ENCODE measurements at places on chromosomes 5 and 9.

GRCh38 chr9:128323212-128323730 lies 632 bp downstream of the COQ4 start:
- peak; percentile 61 for DNase-seq

- DNase-seq: no peak
These were observed 266.7 kb downstream of the NSG2 start for GRCh38 chr5:174312270-174312617.

- DNase-seq: no peak
These were observed 72.6 kb downstream of the ENTREP1 start for GRCh38 chr9:69397384-69398214.

GRCh38 chr9:126965541-126966428 lies 51.2 kb downstream of the RALGPS1 start:
- DNase-seq: peak; percentile 69

GRCh38 chr9:126379661-126380360 lies 53.2 kb downstream of the MVB12B start:
- DNase-seq: peak; percentile 60

GRCh38 chr9:114281473-114282103 lies 41.3 kb upstream of the ORM1 start:
- DNase-seq: no peak

DNA sequence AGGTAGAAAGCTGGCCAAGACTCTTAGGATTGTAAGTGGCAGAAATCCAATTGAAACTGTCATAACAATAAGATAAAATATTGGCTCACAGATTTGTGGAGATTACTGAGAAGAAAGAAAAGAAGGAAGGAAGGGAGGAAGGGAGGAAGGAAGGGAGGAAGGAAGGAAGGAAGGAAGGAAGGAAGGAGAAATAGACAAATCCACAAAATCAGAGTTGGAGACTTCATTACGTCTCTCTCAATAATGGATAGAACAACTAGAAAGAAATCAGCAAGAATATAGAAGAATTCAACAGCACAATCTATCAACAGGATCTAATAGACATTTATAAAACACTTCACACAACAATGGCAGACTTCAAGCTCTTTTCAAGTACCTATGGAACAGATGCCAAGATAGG lies 17.9 kb upstream of the PAM start:
- DNase-seq: no peak

DNA sequence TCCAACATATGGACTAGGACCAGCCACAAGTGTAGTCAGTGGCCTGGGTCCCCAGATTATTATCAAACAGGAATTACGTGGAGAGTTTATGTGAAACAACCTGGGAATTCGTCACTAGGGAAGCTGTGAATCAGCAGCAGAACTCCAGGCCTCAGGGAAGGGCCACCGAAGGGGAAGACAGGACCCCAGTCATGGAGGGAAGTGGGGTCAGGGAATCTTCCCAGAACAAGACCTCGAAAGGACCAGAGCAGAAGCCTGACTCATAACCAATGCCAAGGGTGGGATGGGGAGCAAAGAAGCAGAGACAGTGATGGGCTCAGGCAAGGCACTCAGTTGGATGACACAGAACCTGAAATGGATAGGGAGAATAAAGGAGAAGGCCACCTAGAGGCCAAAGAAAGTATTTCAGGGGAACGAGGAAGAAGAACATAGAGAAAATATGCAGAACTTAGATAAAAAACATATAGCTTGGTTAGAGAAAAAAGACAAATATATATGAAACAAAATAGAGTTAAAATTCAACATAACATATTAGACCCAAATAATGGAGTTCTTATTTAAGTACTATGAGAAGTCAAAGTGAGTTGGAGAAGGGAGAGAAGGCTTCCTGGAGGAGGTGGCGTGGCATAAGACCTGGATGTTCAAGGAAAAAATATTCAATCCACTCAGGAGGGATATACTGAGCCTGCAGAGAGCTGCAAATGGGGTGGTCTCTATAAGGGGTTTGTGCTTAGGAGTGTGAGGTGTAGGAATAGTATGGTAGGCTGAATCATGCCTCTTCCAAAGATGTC lies 66.7 kb upstream of the CAST start:
- peak; percentile 64 for DNase-seq

- no peak for DNase-seq
These were observed 53.2 kb downstream of the PCSK1 start for GRCh38 chr5:96379896-96380295.

DNA sequence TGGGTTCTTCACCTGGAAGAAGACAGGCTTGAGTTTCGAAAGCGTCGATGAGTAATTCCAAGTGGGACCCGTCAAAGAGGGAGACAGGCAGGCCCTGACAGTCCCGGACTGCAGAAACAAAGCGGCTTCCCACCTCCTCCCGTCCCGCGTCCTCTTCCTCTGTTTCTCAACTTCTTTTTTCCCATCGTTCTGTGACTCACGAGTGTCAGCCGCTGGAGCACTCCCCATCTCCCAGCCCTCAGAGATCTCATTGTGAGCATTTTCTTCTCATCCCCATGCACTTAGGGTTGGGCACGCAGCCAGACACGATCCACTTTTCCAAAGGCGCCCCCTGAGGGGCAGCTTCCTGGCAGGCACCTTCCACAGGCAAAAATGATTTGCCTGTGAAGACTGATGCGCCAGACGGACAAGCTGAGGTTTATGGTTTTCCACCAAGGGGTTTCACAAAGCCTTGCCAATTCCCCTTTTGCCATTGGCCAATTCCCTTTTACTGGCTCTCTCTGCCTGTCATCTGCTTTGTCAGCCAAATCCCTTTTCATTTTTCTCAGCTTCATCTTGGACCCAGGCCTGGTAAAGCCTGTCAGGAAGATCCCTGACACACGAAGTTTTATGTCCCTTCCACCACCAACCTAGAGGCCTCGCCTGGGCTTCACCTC lies 86.5 kb upstream of the ANKRD55 start:
- DNase-seq: no peak

GRCh38 chr5:17398431-17398830 lies 99.6 kb upstream of the TAF11L2 start:
- peak; percentile 94 for DNase-seq

GRCh38 chr5:34597034-34598027 lies 58.8 kb upstream of the RAI14 start:
- peak; percentile 40 for DNase-seq

GRCh38 chr9:10003047-10003446 lies 609.8 kb downstream of the PTPRD start:
- no peak for DNase-seq

DNA sequence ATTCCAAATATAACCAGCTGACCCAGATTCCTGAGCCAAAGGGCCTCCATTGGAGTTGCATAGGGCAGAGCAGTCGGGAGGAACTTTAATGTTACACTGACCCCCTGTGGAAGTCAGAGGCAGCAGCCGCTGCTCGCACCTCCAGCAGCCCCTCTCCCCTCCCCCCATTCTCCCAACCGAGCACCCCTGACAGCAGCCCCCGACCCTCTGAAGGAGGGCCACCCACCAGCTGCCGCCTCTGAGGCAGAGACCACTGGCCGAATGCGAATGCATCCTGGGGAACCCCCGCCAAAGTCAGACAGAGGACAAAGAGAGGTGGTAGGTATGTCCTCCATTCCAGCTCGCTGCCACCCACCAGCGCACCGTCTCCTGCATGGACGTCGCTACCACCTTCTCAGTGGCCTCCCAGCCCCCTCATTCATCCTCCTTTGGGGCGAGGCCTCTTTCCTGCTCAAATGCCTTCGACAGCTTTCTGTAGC lies 231.0 kb downstream of the CDK5RAP2 start:
- peak; percentile 65 for DNase-seq

GRCh38 chr9:137449931-137450538 lies 8.9 kb upstream of the ENTPD8 start:
- DNase-seq: no peak

GRCh38 chr5:122909470-122910100 lies 64.2 kb downstream of the SNX24 start:
- DNase-seq: no peak

DNA sequence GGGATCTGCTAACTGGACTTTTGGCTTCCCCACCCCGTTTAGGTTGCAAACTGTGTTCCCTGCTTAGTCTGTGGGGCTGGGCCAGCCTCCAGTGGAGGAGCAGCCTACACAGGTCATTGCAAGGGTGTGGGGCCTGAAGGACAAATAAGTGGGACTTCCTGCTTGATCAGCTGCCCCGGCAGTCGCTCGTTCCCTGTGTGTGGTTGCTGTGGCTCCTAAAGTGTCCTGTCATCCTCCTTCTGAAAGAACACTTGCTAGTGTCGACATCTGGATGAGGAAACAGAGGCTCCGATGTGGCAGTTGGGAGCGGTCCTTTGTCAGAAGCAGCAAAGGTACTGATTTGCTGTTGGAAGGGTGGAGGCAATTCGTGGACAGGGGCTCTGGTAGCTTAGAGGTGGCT lies 88.9 kb upstream of the TBCA start:
- no peak for DNase-seq

DNA sequence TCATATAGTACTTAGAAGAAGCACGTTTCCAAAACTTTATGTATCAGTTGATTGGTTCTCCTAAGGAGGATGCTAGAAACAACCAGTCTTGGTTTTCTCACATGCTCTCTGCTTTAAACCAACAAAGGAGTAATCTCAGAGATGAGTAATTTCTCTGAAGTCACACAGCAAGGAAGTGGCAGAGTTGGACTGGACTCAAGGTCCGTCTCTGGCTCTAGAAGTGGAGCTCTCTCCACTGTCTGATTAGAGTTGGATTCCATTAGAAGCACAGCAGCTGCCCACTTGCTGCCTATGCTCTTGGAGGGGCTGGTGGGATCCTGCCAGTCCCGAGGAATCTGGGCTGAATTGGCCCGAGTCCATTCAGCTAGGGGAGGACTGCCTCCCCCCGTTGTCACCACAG lies 21.0 kb downstream of the RALGPS1 start:
- DNase-seq: peak; percentile 22

DNA sequence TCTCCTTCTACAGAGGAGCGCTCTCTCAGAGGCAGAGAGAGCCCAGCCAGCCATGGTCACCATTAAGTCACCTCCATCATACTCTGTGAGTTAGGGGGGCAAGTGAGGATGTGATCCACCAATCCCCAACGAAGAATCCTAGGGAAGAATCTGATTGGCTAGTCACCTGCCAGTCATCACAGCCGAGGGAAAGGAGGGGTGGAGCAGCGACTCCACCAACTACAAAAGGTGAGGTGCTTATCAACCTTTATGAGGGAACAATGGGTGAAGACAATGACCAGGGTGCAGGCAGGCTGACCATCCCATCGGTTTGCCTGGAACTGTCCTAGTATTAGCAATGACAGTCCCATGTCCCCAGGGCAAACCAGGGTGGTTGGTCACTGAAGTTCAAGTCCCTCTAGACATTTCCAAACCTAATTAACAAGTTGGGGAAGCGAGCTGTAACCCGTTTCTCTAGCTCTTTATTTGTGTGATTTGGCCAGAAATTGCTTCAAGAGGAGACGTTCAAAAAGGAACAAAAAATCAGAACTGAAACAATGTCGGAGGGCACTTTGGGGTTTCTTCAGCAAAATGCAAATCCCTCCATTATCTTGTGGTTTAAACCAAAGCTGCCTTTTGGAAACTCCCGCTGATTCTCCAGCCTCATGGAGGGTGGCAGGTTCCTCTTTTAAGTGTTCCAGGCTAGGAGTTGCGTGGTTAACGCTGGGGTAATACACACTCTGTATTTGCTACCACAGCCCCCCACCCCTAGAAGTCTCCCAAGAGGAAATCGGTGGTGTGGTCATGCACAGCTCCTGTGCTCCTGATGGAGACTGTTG lies 18.8 kb upstream of the FCN1 start:
- no peak for DNase-seq

- DNase-seq: no peak
These were observed 1673.9 kb upstream of the WWC1 start for GRCh38 chr5:166617507-166617906.

- no peak for DNase-seq
These were observed 23.7 kb downstream of the NUP214 start for GRCh38 chr9:131148966-131149687.

DNA sequence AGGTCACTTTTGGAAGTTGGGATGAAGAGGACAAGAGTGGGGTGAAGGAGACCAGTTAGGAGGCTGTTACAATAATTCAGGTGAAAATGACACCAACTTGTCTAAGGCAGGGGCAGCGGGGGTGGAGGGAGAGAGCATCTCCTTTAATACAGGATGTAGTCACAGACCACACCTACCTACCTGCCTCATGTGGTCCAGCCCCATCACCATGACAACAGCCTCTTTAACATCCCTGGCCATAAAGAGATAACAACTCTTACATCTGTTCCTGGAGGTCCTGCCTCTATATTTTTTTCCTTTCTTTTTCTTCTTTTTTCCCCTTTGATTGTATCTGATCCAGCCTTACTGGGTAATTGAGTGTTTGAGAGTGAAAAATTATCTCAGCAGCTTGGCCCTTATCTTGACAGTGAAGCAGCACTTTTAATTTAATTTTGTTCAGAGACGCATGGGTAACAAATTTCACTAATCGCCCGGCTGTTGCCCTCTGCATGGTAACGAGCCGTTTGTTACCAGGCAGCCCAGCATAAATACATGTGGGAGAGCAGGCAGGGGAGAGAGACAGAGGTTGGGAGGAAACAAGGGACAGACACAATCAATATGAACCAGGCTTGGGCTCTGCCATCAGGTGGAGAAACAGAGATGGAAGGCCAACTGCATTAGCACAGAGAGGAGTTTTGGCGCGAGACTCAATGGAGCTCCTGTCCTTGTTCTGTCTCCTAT lies 338.1 kb downstream of the ASTN2 start:
- DNase-seq: no peak

- no peak for DNase-seq
These were observed 549.1 kb downstream of the CSNK1G3 start for GRCh38 chr5:124061068-124061430.

DNA sequence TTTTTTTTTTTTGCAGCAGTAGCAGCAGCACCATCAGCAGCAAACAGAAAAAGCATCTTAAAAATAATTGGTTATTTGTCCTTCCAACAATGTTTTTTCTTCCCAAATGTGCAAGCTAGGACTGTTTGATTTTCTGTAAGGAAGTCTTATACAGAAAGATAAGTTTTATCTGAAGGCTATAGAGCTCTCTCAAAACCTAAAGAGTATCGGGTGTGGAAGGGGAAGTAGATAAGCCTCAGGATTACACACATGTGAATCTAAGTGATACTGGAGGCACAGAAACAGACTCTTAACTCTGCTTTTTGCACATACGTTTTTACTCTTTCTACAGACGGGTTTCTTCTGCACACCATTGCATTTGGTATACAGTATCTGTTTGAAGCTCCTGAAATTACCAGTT lies 184.4 kb upstream of the FTMT start:
- DNase-seq: no peak

DNA sequence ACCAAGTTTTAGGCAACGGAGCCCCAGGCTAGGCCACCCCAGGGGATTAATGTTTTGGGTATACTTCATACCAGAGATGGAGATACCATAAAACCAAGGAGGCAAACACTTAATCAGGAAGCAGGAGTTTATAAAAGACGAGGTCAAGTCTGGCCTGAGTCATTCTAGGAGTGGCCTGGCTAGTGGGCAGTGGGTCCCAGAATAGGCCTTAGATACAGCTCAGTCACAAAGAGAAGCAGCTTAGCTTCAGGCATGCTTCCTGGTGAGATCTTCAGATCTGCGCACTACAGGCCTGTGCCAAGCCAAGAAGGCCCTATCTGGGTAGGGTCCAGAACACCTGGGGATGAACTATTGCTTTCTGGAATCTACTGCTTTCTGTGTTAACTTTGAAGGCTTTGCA lies 20.6 kb upstream of the NR5A1 start:
- DNase-seq: peak; percentile 60

- peak; percentile 82 for DNase-seq
These were observed 100.9 kb downstream of the BOD1 start for GRCh38 chr5:173515526-173515925.

- no peak for DNase-seq
These were observed 109.4 kb downstream of the ASTN2 start for GRCh38 chr9:117305454-117305853.

GRCh38 chr5:144015961-144016360 lies 154.5 kb downstream of the YIPF5 start:
- no peak for DNase-seq
